ENCODE measurements at places on chromosomes 13 and 19.

GRCh38 chr13:31043957-31044356, 111.5 kb downstream of the TEX26 start:
- no peak for DNase-seq

DNA sequence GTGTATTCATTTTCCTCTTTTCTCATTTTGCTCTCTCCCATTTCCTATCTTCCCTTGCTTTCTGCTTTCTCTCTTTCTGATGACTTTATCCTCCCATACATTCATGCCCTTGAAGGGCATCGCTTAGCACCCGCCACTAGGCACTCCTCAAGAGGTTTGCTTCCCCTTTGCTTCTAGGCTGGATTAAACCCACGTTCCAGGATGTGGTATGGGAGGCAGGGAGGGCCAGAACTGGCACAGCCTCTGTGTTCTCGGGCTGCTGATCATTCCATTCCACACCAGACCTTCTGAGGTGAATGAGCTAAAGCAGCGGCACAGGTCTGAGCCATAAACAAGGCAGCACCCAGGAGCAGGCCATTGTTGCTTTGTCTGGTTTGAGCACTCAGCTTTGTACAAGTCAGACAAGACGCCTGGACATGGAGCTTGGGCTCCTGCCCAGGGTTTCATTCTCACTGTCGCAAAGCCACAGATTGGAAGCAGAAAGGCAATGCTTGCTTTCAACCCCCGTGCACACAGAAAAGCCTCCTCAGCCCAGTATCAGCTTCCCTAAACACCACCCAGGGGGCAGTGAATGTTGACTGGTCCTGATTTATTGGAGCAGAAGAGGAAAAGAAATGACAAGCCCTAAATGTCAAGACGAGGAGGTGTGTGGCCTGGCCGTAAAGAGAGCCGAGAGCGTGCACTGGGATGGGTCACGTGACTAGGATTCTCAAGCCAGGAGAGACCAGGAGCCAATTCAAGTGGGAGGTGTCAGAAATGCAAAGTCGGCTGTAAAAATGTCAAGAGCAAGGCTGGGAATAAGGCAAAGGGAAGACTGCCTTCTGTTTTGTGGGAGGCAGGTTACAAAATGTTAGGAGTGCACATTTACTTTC, 218.0 kb upstream of the SERP2 start:
- DNase-seq = no peak

GRCh38 chr19:23065306-23065705, 51.5 kb upstream of the ZNF730 start:
- no peak for DNase-seq

DNA sequence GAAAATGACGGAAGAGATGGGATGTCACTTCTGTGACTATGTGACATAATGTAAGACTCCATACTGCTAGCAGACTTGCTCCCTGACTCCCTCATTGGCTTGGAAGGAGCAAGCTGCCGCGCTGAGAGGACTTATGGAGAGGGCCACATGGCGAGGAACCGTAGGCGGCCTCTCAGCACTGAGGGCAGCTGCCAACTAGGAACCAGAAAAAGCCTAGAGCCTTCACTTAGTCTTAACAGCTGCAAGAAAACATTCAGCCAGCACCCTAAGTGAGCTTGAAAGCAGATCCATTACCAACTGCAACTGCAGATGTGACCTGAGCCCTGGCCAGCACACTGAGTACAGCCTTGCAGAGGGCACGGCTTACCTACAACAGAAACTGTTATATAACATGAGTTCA, 33.9 kb downstream of the USP12 start:
- DNase-seq = no peak

GRCh38 chr19:43642531-43642930, 2.9 kb upstream of the CADM4 start:
- DNase-seq = no peak

- no peak for DNase-seq
Measured at GRCh38 chr13:36712770-36713169, 39.0 kb downstream of the SERTM1 start.

DNA sequence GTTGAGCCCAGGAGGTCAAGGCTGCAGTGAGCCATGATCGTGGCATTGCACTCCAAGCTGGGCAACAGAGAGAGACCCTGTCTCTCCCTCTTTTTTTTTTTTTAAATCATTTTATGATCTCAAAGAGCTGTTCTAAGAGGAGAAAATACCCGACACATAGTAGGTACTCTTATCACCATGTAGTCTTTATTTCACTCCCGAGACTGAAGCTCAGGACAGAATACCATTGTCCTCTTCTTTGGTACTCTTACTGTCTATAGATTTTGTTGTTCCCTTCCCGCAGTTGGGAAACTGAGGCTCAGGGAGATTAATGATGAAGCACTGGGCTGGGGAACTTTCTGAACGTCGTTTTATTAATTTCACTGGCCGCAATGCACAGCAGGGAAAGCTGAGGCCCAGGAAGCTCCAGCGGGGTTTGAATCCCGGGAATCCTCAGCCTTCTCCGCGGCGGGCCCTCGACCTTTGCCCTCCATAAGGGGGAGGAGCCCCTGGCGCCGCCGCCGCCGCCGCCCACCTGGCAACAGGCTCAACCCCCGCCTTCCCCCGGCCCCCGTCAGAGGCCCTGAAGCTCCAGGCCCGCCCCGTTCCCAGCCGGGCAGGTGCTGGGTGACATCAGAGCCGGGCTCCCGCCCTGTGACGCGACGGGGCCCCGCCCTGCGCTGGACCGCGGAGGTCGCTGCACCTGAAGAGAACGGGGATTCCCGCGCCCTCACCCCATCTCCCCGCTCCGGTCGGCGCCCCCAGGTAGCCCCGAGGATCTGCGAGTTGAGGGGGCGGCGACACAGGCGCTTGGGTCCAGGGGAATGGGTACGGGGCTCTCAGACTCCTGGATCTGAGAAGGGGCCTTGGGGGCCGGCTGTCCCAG, 1.6 kb downstream of the MYH14 start:
- peak; percentile 65 for DNase-seq

- DNase-seq = no peak
Measured at GRCh38 chr19:31390711-31391110, 41.5 kb upstream of the TSHZ3 start.

GRCh38 chr13:40161931-40162330, 504.5 kb downstream of the FOXO1 start:
- DNase-seq = no peak

DNA sequence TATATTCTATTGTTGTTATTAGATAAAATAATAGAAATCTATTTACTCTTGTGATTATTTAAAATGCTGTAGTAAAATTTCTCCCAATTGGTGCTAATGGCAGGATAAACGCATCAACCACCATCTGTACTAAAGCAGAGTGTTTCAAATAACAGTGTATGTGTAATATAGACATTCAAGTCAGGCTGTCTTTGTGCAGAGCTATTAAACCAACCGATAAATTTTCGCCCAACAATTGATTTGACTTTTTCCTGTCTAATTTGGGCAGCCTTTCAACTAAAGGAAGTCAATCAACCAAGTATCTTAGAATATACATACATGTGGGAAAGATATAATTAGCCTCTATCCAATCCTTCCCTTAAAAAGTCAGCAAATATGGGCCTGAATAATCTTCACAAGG, 5.8 kb downstream of the AMER2 start:
- no peak for DNase-seq

DNA sequence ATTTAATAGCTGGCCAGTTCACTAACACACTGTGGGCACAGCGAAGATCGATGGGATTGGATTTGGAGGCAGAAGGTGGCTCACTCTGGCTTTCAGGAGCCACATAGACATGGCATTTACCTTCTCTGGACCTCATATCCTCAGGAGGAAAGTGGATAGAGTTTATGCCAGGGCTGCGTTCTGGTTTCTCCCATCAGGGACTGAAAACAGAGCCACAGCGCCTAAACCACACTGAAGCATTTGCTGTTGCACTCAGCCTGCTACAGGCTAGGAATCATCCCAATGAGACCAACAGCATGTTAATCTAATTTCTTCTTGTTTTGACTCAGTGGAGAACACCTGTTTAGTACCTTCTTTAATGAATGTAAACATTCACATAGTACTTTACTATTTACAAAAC, 1.6 kb downstream of the CYSLTR2 start:
- no peak for DNase-seq

GRCh38 chr13:92433386-92433785, 793.2 kb upstream of the GPC6 start:
- DNase-seq = no peak

All from HCT116 (cell line).